ENCODE measurements at places on chromosomes 7 and 10.

DNA sequence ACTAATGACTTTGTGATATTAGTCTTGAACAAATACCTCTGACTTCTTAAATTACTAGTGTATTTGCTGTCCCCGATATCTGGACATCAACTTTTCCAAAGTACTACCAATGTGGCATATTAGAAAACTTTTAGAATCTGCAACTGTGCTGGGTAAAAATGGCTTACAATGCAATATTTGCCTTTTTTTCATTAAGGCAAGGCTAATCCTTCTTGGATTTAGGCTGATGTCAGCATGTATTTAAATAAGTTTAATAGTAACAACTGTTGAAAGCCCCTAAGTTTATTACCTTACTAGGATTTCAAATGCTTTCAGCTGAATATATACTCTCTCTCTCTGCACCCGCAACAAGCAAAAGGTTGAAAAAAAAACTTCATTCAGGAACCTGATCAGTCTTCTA, 1232.3 kb downstream of the REEP3 start:
- no peak for DNase-seq

GRCh38 chr7:40723829-40724228, 589.0 kb downstream of the SUGCT start:
- no peak for DNase-seq

GRCh38 chr10:113135025-113135424, 185.0 kb downstream of the TCF7L2 start:
- no peak for DNase-seq

DNA sequence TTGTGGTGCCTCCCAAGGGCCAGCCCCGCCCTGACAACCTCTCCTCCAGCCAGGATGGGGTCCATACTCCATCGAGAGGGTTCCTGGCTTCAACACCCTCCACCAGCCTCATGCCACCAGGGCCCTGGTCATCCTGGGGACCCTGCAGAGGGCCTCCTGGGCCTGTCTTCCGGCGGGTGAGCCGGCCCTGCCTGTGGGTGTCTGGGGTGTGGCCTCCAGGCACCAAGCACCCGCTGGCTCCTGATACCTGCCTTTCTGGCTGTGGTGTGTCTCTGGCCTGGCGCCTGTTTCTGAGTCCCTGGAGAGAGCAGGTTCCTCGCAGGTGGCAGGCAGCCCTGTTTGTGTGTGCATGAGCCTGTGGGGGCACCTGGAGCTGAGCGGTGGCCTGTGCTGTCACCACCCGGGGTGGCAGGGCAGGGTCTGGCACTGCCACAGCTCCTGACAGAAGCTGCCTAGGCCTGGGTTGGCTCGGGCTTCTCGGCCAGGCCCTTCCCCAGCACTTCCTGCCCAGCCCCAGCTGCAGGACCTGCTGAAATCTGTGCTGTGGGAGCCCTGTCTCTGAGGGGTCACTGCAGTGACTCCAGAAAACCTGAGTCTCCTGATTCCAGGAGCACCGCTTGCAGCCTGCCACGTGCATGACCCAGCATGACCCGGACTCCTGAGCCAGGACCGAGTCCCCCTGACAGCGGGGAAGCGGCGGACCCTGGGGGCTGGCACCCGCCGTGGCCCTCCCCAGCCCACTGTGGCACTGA, 18.4 kb downstream of the ADAM8 start:
- DNase-seq = peak; percentile 34

DNA sequence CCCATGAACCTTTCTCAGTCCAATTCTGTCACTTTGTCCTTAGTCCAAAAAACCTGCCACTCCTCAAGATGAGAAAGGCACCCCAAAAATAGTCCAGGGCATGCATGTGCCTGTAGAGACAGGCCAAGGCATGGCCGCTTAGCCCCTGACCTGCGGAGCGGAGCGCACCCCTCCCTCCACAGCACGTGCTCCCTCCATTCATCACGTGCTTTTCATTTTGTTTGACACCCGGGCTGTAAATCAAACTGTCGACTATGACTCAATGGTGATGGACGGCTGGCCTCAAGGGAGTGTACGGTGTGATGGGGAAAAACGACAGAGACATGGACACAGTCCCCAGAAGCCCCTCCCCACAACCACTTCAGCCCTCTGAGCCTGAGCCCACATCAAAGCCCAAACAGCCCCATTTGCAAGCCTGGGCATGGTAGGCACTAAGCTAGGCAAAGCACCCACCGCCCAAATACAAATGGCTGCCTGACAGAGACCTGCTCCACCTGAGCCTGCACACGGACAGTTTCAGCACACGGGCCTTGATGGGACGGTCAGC, 90.6 kb downstream of the ZRANB1 start:
- no peak for DNase-seq

DNA sequence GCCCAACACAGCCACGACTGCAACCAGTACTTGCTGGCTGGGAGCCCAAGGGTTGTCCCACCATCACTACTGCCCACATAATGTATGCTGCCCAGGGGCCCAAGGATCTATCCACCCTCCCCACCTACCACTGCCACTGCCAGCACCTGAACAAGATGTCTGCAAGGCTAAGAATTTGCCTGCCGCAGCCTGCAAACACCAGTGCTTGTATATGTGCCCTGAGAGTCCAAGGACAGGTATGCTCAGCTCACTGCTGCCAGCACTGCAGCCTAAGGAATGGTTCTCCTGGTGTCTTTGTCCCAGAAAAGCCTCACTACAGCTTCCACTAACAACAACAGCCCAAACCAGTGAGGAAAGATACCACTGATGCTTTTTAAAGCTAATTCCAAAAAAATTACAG, 1174.0 kb downstream of the SORCS1 start:
- DNase-seq = no peak

GRCh38 chr10:11170993-11171851, 153.6 kb downstream of the CELF2 start:
- no peak for DNase-seq

DNA sequence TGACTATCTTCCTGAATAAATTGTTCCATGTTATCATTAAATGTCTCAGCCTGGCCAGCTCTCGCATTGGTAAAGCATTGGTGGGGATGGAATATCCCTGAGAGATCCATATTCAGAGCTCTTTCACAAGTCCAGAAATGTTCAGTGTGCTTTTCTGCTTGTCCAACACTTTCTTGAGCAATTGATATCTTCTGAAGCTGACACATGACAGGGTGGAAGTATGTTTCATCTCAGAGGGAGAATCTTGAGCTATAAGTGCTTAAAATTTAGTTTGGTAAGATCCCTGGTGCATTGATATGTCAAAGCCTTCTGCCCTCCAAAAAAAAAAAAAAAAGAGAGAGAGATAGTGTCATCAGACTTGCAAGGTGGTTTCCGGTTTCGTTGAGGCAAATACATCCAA, 7.4 kb downstream of the IFIT3 start:
- no peak for DNase-seq

DNA sequence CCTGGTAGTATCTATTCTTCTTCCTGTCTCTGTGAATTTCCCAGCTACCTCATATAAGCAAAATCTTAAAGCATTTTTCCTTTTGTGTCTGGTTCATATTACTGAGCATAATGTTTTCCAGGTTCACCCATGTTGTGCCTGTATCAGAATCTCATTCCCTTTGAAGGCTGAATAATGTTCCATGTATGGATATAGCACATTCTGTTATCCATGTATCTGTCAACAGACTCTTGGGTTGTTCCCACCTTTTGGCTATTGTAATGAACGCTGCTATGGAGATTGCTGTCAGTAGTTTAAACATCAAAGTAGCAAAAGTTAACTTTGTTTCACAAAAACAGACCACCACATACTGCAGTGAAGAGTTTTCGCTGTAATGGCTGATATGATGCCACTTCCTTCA, 99.9 kb downstream of the NSUN6 start:
- no peak for DNase-seq

DNA sequence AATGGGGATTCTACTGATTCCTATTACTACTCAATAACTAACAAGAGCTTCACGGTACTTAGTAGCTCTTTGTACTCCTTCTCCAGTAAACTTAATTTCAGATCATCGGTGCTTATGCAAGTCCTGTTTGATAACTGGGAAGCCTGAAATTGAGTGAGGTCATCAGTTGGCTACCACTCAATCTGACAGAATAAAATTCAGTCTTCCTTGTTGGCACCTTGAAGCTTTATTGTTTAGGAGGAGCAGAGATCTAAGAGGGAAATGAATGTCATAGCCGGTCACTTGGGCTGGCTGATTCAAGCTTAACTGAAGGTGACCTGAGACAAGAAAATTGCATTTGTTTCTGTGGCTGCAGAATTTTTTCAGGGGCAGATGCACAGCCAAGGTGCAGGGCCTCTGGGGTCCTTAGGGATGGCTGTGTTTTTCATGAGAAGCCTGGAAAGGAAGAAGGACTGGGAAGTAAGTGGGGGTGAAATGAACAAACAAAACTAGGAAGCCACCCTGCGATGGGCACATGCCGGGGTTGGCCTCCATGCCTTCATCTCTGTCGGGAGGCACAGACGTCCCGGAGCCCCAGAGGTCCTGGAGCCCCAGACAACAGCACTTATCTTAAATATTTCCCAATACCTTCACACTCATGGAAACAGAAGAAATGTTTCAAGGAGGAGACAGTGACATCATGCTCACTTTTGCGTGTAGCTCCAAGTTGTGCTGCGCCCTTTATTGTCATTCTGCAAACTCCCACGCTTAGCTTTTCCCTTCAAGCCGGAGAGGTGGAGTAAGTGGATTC, 85.0 kb upstream of the KIF5B start:
- no peak for DNase-seq

- DNase-seq = no peak
These were observed 24.7 kb upstream of the TFAM start for GRCh38 chr10:58360412-58361004.

DNA sequence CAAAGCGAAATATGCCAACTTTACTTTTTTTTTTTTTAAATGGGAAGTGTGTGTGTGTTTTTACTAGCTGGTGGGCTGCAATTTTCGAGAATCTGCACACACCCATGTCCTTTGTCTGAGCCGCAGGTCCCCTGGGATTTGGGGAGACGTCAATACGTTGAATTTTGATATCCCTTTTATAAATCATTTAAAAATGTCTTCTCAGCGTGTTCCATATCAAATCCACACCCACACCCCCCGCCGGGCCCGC, 404 bp upstream of the FMC1 start:
- no peak for DNase-seq

- DNase-seq = no peak
These were observed 4.5 kb downstream of the LYZL2 start for GRCh38 chr10:30625080-30625479.

DNA sequence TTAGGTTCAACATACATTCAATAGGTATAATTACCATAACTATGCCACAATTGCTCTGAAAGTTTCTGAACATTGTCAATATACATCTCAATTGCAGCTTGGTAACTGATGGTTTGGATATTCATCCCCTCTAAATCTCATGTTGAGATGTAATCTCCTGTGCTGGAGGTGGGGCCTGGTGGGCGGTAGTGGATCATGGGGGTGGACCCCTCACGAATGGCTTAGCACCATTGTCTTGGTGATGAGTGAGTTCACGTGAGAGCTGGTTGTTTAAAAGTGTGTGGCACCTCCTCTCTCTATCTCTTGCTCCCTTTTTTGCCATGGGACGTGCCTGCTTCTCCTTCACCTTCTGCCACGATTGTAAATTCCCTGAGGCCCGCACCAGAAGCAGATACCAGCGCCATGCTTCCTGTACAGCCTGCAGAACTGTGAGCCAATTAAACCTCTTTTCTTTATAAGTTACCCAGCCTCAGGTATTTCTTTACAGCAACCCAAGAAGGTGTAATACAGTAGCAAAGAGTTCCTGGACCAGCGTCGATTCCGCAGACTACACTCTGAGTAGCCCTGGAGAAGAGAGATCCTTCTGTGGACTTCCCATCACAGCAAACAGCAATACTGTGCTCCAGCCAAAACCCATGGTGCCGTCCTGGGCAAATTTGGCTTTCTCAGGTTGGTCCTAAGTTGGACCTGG, 83.8 kb upstream of the GRB10 start:
- DNase-seq = no peak

DNA sequence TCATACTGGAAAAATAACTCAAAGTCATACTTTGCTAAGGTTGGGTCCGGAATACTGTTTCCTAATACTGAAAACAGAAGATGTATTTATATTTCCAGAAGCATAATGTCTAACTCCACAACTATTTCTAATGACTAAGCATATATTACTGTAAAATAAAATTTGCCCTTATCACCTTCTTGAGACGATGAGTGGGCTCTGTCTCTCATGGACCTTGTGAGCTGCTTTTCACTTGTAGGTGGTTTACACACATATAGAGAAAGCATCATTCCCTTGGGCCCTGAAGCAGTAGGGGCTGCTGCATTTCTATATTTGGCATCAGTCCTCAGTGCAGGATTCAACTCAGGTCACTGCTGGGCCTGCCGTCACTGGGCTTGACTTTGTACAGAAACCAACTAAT, 10.7 kb upstream of the FAM13C start:
- DNase-seq = no peak

- DNase-seq = no peak
These were observed 36.9 kb downstream of the FRMPD2 start for GRCh38 chr10:48237259-48238250.

GRCh38 chr7:85021101-85021704, 165.7 kb downstream of the SEMA3D start:
- DNase-seq = no peak

GRCh38 chr7:133252506-133252857, 396 bp upstream of the EXOC4 start:
- DNase-seq = no peak

- no peak for DNase-seq
These were observed 175.5 kb downstream of the SUGCT start for GRCh38 chr7:40310258-40310657.

GRCh38 chr10:71468363-71469094, 71.8 kb downstream of the CDH23 start:
- DNase-seq = no peak

DNA sequence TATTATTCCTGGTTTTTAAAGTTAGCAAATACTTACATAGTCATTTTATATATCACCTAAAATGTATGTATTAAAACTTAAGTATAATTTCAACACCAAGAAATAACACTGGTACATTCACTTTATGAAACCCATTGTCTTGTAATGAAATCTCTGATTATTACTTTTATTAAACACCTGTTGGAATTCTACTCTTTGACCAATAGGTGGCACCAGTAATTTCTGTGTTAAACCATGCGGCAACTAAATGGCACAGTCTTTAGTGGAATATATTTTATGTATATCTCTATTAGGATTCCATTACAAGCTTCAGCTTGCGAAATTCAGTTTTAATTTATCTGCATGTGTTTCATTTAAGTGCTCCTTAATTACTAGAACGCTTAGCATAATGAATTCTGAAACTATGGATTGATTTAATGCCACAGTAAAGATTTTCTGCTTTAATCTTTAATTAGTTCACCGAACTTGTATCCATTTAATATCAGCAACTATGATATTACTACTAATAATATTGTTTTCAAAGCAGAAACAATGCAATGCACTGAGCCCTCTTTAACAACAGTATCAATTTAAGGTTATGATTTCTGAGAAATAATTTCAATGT, 181.3 kb downstream of the MAGI2 start:
- peak; percentile 49 for DNase-seq

- DNase-seq = no peak
These were observed 77.5 kb upstream of the GTF2I start for GRCh38 chr7:74579800-74580685.

GRCh38 chr7:66213637-66214036, 8.5 kb downstream of the TPST1 start:
- no peak for DNase-seq
